A549 (cell line): ENCODE measurements at places on chromosomes 7 and 10.

DNA sequence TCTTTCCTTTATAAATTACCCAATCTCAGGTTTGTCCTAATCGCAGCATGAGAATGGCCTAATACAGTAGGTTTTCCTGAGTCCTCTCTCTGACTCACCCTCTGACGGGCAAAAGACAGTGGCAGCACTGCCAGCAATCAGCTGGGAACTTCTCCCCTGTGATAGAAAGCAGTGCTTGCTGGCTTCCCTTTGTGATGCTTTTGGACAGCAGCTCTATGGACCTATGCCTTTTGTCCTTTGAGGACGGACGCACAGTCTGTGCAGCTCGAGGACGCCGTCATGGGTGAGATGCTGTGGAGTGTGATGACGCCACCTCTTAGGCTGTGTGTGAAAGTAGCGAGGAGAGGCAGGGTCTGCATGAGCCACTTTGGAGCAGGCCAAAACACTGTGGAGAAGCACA is 68.8 kb downstream of the KIAA1217 start:
- DNase-seq, result no peak

- DNase-seq, result no peak
Measured at GRCh38 chr7:30785786-30786185, 14.6 kb downstream of the MINDY4 start.

GRCh38 chr7:117091721-117092120 is 138.4 kb downstream of the ST7 start:
- no peak for DNase-seq

GRCh38 chr10:132475086-132475485 is 62.5 kb upstream of the INPP5A start:
- DNase-seq, result no peak

DNA sequence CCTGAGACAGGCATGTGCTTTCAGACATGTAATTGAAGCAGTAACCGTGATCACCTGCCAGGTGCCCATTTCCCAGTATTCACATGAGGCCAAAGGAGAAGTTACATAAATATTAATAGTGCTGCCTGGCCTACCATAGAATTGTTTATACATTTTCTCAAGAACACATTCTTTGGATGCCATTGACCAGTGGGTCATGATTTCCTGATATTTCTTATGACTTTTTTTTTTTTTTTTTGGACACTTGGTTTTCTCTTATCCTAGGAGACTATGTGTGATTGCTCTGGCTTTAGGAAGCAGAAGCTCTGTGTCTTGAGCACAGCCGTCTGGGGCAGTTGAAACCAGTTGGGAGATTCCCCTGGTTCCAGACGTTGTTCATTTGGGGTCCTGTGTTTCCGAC is 143.9 kb upstream of the NPS start:
- no peak for DNase-seq

- DNase-seq, result no peak
Measured at GRCh38 chr10:83182076-83182475, 957.2 kb upstream of the GHITM start.

GRCh38 chr10:22436526-22436892 is 91.2 kb downstream of the SPAG6 start:
- no peak for DNase-seq

- no peak for DNase-seq
Measured at GRCh38 chr7:22733761-22734160, 6.8 kb downstream of the IL6 start.

DNA sequence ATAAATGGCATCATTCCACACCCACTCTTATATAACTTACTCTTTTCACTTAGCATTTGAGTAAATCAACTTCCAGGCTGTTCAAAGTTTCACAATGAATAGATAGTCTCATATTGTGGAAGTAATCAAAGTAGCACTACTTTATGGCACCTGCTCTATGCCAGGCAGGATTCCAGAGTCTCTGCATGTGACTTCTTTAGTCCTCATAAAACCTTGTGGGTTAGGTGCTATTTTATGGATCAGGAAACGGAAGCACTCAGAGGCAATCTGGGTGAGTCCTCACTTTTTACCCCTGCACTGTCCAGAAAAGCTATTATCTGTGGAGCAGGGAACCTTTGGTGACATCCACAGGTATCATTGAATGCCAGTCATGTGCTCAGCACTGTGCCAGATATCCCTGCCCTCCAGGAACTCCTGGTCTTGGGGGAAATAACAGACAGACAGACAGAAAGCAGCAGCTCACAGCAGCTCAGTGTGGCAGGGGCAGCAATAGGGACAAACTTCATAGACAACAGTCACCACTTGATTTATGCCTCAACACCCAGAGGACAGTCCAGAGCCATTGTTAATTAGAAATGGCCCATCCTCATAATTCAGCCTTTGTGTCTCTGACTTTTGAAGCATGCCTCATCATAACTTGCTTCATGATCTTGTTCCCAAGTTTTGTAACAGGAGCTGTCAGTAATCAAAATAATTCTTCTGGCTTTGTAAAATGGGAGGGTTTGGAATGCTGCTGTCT is 160.6 kb downstream of the SEC23IP start:
- no peak for DNase-seq

- DNase-seq, result no peak
Measured at GRCh38 chr7:139725077-139725476, 52.7 kb downstream of the HIPK2 start.

GRCh38 chr7:51261950-51262795 is 54.4 kb downstream of the COBL start:
- DNase-seq, result no peak

- no peak for DNase-seq
Measured at GRCh38 chr7:31082447-31082846, 30.3 kb downstream of the ADCYAP1R1 start.

DNA sequence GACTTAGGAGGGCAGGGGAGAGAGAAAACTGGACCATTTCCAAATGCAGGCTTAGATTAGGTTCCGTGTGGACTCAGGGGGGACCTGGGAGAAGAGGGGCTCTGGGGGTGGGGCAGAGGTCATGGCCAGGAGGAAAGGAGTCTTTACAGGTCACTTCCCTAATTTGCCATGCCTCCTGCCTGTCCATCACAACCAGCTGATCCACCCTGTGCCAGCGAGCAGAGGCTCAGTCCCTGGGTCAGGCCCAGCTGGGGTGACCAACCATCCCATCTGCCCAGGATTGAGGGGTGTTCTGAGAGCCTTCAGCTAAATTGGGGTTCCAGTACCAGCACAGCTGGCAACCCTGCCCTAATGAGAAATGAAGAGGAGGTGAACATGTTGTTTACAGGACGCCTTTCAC is 84.6 kb upstream of the CACUL1 start:
- no peak for DNase-seq
